Omental fat pad (tissue), 4 donors: ENCODE measurements at places on chromosomes 5 and 9.

DNA sequence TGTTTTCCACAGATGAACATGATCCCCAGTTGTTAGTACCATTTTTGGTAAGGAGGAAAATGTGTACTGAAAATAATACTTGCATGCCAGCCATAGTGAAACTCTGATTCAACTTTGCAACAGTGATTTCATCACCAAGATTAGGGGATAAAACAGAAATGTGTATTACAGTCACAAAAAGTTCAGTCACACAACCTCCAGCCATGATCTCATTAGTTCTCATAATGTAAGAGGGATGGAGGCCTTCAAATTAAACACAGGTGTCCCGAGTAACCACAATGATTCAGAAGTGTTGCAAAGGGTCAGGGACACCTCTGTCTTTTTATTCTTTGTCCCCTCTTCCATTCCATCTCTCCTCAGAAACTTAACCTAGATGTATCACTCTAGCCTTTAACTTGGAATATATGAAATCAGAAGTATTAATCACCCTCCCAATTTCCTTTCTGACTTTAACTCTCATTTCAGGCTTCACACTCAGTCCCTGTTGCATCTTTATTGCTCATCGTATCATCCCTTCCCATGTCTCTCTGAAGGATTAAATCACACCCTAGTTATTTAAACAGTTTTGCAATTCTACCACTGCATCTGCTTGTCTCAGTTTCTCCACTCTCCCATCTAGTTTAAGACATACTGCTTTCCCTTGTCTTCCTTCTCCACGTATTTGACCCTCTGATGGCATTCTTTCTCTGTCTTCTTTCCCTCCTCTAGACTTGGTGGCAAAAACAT is 291.2 kb downstream of the ADAMTS6 start:
- DNase-seq = no peak

DNA sequence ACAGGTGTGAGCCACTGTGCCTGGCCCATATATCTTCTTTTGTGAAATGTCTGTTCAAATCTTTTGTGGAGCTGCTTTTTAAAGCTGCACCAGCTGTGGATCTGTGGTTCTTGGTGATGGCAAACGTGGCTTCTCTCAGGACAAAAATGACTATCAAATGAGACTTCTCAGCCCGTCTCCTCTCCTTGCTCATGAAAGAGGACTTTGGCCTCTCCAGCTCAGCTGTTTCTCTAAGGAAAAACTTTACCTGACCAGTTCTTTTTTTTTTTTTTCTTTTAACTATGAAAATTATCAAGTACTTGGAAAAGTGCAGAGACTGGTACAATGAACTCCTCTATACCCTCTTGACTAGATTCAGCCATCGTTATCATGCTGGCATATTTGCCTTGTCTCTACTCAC is 44.8 kb downstream of the RALGPS1 start:
- no peak for DNase-seq

DNA sequence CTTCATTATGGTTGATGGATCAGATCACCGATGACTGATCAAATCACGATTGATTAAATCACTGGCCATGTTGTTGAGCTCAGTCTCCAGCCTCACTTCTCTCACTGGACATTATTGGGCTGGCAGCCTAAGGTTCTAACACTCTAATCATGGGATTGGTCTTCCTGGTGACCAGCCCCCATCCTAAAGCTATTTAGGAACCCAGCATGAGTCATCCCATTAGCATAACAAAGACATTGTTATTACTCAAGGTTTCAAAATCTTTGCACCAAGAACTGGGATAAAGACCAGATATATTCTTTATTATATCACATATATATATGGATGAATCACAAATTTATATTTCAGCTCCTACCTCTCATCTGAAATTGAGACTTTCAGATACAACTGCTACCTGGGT is 272.1 kb upstream of the IL12B start:
- DNase-seq = no peak

- no peak for DNase-seq
Measured at GRCh38 chr5:78295035-78295961, 800 bp upstream of the AP3B1 start.

GRCh38 chr5:150757087-150757649 is 1.6 kb downstream of the DCTN4 start:
- DNase-seq = no peak

- peak; percentile 30 for DNase-seq
Measured at GRCh38 chr9:4489919-4490704, at the start of gene SLC1A1. Gene SLC1A1, plus strand, starts transcription at chr9:4490468. Its CDS starts 212 bp downstream, at chr9:4490680.
